ENCODE measurements at places on chromosomes 12 and 14. TPM values are rescaled to one million over a fixed set of nuclear protein-coding genes. Genes with fewer than 3 reads are reported as not detected.

The GPR33 gene
- total RNA-seq = not detected

The FAM181A gene
- total RNA-seq = not detected

The RACGAP1 gene
- total RNA-seq = 27.0 TPM

The MAP1LC3B2 gene
- 0.71 TPM for total RNA-seq

The CRIP1 gene
- total RNA-seq = 39.3 TPM

The SLC25A21 gene
- 1.1 TPM for total RNA-seq

The DNAJC22 gene
- total RNA-seq = 0.04 TPM

The ZNF891 gene
- total RNA-seq = 1.9 TPM

The DIO3 gene
- total RNA-seq = 3.3 TPM

The SMIM10L1 gene
- total RNA-seq = 8.3 TPM

The CLEC2B gene
- total RNA-seq = 4.4 TPM

The FAM90A1 gene
- total RNA-seq = 0.09 TPM

The PIP4K2C gene
- 8.9 TPM for total RNA-seq

The RHEBL1 gene
- total RNA-seq = 1.2 TPM
